Germinal center (tissue), 1 donor: ENCODE measurements at places on chromosomes 6 and 20.

DNA sequence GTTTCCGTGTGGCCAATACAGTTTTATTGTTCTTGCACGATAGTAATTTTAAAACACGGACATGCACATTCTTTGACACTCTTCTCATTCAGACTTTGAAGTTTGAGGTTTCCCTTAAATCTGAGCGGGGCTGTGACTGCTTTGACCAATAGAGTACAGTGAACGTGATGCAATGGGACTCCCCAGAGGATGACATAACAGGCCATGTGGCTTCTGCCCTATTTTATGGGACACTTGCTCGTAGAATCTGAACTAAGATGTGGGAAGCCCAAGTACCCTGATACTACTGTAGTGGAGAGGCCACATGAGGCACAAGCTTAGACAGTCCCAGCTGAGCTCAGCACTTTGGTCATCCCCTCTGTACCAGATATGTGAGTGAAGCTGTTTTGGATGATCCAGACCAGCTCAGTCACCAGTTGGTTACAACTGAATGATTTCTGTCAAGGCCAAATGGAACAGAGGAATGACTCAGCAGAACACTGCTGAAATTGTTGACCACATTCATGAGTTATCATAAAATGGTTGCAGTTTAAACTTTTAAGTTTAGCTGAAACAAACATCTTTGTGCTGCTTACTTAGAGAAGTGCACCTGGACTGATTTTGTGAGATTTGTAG, 279.4 kb downstream of the RFPL4B start:
- no peak for DNase-seq

DNA sequence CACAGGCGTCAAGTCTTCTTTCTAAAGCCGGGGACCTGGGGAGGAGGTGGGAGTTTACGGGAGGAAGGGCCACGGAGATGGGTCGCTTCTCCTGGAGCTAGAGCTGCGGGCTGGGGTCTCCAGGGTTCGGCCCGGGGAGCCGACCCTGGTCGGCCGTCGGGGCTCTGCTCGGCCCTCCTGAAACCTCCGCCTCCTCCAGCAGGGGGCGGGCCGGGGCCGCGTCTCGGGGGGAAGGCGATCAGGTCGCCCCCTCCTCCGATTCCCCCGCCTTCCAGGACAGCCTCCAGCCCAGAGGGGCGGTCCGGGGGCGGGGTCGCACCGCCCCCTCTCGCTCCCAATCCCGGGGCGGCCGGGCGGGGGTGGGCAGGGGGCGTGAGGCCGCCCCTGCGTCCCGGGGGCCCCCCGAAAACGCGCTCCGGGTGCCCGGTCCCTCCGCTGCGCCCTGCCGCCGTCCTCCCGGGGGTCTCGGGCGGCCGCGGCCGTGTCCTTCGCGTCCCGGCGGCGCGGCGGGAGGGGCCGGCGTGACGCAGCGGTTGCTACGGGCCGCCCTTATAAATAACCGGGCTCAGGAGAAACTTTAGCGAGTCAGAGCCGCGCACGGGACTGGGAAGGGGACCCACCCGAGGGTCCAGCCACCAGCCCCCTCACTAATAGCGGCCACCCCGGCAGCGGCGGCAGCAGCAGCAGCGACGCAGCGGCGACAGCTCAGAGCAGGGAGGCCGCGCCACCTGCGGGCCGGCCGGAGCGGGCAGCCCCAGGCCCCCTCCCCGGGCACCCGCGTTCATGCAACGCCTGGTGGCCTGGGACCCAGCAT, at the start of gene CEBPB:
CEBPB (plus strand) TSS at position 580 of the 814 bp plus-strand sequence; CDS start at position 784, 204 bp downstream.
- DNase-seq = peak; percentile 86

GRCh38 chr6:158631678-158632537, 12.6 kb downstream of the DYNLT1 start:
- no peak for DNase-seq

DNA sequence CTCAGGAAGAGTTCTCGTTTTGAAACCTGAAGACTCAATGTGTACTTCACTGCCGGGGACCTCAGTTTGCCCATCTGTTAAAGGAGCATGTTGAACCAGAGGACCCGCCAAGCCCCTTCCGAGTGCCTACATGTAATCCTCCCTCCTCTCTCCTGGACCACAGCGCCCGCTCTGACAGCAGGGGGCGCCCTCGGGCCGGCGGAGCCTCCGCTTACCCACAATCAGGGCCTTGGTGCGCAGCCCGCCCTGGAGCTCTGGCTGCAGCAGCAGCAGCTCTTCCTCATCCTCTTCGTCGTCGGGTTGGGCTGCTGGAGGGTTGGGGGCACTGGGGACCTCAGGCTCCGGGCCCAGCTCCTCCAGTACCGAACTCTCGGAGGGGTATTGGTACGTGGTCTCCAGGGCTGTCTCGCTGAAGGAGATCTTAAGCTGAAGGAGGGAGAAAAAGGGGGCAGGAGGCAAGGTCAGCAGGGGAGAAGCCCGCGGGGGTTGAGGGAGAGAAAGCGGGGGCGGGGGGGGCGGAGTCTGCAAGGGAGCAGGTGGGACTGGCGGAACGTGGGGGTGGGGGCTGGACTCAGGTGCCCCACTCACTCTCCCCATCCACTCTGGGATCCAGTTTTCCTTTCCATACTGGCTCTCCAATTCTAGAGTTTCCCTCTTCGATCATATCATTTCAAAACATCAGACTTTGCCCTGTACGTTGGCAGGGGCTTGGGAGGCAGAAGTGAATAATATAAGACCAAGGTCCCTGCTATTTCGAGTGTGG, 6.3 kb upstream of the DHX16 start:
- peak; percentile 83 for DNase-seq

- DNase-seq = no peak
Measured at GRCh38 chr6:137798261-137798660, 68.8 kb upstream of the TNFAIP3 start.

DNA sequence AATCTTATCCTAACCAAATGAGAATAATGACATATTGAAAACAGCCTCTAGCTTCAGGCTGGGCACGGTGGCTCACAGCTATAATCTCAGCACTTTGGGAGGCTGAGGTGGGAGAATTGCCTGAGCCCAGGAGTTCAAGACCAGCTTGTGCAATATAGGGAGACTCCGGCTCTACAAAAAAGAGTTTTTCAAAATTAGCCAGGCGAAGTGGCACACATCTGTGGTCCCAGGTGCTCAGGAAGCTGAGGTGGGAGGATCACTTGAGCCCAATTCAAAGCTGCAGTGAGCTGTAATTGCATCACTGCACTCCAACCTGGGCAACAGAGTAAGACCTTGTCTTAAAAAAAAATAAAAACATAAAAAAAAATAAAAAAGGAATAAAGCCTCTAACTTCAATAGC, 4.7 kb downstream of the TUBB2A start:
- DNase-seq = no peak

GRCh38 chr20:36988494-36988966, 37.0 kb upstream of the SAMHD1 start:
- DNase-seq = no peak

GRCh38 chr20:1539816-1540419, 17.6 kb downstream of the SIRPD start:
- DNase-seq = no peak

DNA sequence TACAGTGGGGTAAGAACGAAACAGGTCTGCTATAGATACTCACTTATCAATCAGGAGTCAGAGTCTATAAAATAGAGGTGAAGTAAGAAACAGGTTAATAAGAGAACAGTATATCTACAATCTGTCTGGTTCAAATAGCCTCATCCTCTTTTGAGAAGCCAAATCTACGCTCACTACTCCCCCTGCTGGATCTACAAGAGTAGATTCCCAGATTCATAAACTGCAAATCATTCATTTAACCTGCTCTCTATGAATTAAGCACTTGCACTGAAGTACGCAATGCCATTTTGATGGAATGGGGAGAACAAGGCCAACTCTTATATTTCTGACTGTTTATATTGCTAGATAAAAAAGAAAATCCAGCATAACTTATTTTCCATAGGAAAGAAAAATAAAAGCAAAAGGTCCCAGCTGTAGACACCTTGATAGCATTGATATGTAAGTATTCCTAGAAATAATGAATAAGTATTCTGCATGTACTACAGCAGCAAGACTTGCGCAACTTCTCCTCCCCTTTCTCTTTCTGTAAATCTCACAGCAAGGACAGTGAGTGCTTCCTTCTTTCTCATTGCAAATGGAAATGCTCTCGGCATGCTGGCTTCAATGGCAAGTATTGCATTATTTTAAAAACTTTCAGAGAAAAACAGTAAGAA, 92.3 kb downstream of the RFX6 start:
- DNase-seq = peak; percentile 36

- DNase-seq = peak; percentile 23
Measured at GRCh38 chr6:25147223-25147622, 132.0 kb upstream of the CARMIL1 start.

GRCh38 chr6:56988145-56988544, 33.2 kb downstream of the BEND6 start:
- no peak for DNase-seq

- no peak for DNase-seq
Measured at GRCh38 chr6:166599205-166599604, 12.7 kb upstream of the RAMACL start.
